NK-92 treated with Interleukin-12 subunit alpha and Interleukin-12 subunit beta, amount 100 ng/mL, for 24 hours (cell line): ENCODE measurements at places on chromosomes 5 and 9.
A peak's percentile ranks its signal among the peaks of the same experiment; 100 is the strongest.

GRCh38 chr5:133245191-133246052, 193.6 kb downstream of the HSPA4 start:
- DNase-seq = peak; percentile 48

GRCh38 chr5:19240170-19240569, 747.8 kb downstream of the CDH18 start:
- no peak for DNase-seq

- DNase-seq = no peak
Measured at GRCh38 chr5:107090506-107090905, 580.2 kb downstream of the EFNA5 start.

DNA sequence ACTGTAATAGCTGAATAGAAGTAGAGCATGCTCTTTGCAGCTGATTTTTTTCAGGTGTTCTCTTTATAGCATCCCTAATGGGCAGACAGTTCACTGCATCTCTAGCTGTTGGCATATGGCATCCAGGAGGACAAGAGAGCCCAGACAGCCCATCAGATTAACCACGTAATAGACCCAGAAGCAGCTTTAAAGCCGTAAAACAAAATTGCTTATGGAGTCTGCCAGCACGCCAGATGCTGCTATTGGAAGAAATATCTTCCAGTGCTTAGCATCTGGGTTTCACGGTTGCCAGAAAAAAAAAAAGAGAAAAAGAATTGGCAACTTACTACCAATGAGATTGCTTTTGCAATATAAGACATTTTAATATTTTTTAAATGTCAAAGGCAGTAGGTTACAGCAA, 869.4 kb upstream of the NUDT12 start:
- no peak for DNase-seq

DNA sequence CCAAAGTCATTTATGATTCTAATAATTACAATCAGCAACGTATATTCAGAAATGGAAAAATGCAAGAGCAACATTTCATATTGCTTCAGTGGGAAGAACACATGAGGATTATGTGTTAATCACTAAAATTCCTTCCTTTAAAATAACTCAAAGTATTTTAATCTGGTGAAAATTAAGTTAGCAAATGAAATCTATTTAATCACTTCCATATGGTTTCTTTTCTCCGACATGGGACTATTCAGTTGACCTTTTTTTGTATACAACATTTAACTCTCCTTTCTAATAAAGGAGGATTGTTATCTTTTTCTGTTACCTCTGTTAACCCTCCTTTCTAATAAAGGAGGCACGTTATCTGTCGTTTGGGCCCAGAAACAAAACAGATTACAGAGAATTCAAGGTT, 59.9 kb downstream of the HOMER1 start:
- DNase-seq = no peak
